T-helper 17 cell (primary cell): ENCODE measurements at places on chromosomes 3 and 15. TPM values are rescaled to one million over a fixed set of nuclear protein-coding genes. Genes with fewer than 3 reads are reported as not detected.

The EPHB3 gene
- 0.35 TPM for total RNA-seq

The IL17RE gene
- total RNA-seq, result 12.4 TPM

DNA sequence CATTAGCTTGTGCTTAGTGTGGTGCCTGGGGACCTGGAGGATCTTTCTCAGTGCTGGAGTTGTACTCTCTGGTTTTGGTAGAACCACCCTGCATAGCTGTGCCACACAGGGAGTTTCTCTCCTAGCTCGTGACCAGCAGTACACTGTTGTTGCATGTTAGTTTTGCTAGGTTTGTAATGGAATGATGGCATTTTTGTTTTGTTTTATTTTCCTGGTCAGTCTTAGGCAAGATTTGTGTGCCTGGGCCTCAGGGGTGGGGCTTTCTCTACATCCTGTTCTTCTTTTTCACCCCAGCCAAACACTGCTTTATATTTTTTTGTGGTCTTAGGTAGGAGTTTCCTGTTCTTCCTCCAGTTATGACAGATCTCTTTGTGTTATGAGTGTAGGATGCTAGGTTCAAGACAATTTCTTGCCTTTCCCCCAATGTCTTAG, 534.5 kb upstream of the KCNMB2 start:
- no peak for DNase-seq
- peak overlapping the region; percentile 70 for H3K27ac ChIP-seq

The MRPS25 gene
- 47.4 TPM for total RNA-seq

DNA sequence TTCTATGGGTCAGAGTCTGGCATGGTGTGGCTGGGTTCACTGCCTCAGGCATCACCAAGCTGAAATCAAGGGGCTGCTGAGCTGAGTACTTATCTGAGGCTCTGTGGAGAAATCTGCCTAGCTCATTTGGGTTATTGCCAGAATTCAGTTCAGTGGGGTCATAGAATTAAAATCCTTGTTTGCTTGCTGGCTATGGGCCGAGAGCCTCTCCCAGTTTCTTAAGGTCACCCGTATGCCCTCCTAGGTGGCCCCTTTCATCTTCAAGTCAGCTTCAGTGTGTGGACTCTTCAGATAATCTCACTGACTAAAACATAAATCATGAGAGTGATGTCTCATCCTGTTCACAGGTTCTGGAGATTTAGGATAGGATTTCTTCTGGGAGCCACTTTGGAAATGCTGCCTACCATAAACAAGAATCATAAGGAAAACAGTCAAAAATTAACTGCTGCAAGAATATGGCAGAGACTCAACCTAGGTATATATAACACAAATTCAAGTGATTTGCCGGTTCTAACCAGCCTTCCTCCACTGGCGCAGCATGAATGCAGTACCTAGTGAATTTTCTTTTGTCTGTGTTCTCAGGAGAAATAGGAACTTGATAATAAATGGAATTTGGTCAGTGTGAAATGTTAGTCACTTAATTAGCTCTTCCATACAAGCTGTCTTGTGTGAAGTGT, 5.3 kb downstream of the CP start:
- H3K4me1 ChIP-seq, result no peaks in the 10 kb centered on the region
- H3K27me3 ChIP-seq, result peaks cover 7% of the 10 kb centered on the region
- no peak overlapping the region for H3K4me3 ChIP-seq
- H3K27ac ChIP-seq, result no peak overlapping the region

DNA sequence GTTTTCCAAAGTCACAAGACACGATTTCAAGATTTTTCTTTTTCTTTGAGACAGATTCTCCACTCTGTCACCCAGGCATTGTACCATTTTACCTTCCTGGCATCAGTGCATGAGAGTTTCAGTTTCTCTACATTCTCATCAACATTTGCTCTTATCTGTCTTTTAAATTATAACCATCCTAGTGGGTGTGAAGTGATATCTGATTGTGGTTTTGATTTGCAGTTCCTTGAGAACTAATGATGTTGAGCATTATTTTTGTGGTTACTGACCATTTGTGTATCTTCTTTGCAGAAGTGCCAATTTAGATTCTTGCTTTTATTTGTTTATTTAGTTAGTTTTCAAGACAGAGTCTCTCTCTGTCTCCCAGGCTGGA, 41.2 kb downstream of the ADIPOQ start:
- no peaks in the 10 kb centered on the region for H3K36me3 ChIP-seq
- no peaks in the 10 kb centered on the region for H3K27me3 ChIP-seq
- H3K4me1 ChIP-seq, result peaks cover 31% of the 10 kb centered on the region
- peak overlapping the region; percentile 5 for H3K4me3 ChIP-seq

The RTP3 gene
- total RNA-seq, result not detected

The MUC13 gene
- 0.45 TPM for total RNA-seq

DNA sequence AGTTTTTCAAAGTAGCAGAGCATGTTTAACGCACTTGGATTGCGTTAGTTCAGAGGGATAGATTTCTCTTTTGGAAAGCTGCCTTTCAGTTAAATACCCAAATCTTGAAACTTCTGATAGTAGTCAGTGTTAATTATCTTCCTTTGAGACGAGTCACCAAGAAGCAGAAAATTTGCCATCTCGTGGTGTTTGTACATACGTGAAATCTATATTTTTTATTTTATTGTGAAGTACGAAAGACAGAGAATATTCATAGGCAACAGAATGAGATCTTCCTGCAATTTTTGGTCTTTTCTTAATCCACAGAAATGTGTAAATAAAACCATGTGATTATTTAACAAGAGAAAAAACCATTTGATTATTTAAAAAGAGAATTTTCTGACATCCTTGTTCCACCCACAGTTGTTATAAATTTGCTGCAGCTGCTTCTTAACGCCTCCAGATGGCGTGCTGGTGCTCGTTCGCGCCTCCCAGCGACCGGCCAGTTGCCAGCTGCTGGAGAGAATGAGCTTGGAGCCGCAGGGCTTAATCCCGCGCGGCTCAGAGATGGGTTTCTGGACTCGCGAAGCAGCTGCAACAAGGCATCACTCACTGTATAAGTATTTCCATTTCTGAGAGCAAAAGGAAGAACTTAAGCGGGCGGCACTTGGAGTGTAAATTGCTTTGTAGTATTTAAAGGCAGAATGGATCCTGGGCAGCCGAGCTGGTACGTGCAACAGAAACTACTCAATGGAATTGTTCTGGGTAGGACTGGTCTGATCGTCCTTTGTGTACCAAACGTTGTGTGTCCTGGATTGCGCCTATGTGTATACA, 10.5 kb upstream of the SLITRK3 start:
- DNase-seq, result no peak
- H3K4me3 ChIP-seq, result peak overlapping the region; percentile 55
- H3K36me3 ChIP-seq, result no peaks in the 10 kb centered on the region
- H3K27me3 ChIP-seq, result peaks cover 15% of the 10 kb centered on the region
- no peak overlapping the region for H3K27ac ChIP-seq
- H3K4me1 ChIP-seq, result no peaks in the 10 kb centered on the region

The SH3GL3 gene
- 0.34 TPM for total RNA-seq

- DNase-seq, result no peak
- no peak overlapping the region for H3K27ac ChIP-seq
- peaks cover 18% of the 10 kb centered on the region for H3K27me3 ChIP-seq
- no peaks in the 10 kb centered on the region for H3K36me3 ChIP-seq
These were observed 41.4 kb downstream of the SSUH2 start for GRCh38 chr3:8603115-8603710.

GRCh38 chr3:51354172-51354571, 30.9 kb upstream of the MANF start:
- no peak overlapping the region for H3K27ac ChIP-seq
- H3K4me3 ChIP-seq, result no peak overlapping the region
- peaks cover 4% of the 10 kb centered on the region for H3K27me3 ChIP-seq
- no peak for DNase-seq

GRCh38 chr3:12553921-12554391, 2.9 kb upstream of the MKRN2 start:
- H3K27me3 ChIP-seq, result peaks cover 38% of the 10 kb centered on the region
- H3K36me3 ChIP-seq, result peaks cover 3% of the 10 kb centered on the region
- peaks cover 29% of the 10 kb centered on the region for H3K4me1 ChIP-seq
- H3K4me3 ChIP-seq, result peak overlapping the region; percentile 75
- DNase-seq, result no peak
- no peak overlapping the region for H3K27ac ChIP-seq

The ZNF385D gene
- not detected for total RNA-seq
